ENCODE measurements at places on chromosomes 3 and 15. TPM values are rescaled to one million over a fixed set of nuclear protein-coding genes. Genes with fewer than 3 reads are reported as not detected.

GRCh38 chr15:91866371-91866905 lies 12.9 kb downstream of the SLCO3A1 start:
- no peak for DNase-seq
- peaks cover 29% of the 10 kb centered on the region for H3K4me1 ChIP-seq
- no peak overlapping the region for H3K4me3 ChIP-seq
- H3K27me3 ChIP-seq, result no peaks in the 10 kb centered on the region
- no peaks in the 10 kb centered on the region for H3K36me3 ChIP-seq
- peak overlapping the region; percentile 83 for H3K27ac ChIP-seq

- no peak overlapping the region for H3K27ac ChIP-seq
- no peaks in the 10 kb centered on the region for H3K36me3 ChIP-seq
- H3K4me3 ChIP-seq, result no peak overlapping the region
- no peak for DNase-seq
Observed at GRCh38 chr15:57686657-57687056, 19.9 kb upstream of the POLR2M start.

DNA sequence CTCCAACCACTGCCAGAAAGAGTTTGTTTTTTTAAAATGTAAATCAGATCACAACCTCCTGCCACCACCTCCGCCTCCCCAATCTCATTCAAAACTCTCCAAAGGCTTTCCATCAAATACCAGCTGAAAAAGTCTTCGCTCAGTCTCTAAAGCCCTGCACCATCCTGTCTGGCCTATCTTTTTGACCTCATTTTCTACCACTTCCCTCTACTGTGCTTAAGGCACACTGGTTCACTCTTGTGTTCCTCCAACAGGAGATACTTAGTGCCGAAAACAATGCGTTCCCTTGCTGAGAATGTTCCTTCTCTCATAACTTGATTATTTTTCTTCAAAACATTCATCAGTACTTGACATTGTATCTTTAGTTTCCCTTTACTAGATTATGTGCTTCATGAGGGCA lies 3.5 kb downstream of the BTBD1 start:
- peaks cover 29% of the 10 kb centered on the region for H3K4me1 ChIP-seq
- no peaks in the 10 kb centered on the region for H3K27me3 ChIP-seq
- DNase-seq, result no peak
- no peaks in the 10 kb centered on the region for H3K36me3 ChIP-seq
- no peak overlapping the region for H3K4me3 ChIP-seq

DNA sequence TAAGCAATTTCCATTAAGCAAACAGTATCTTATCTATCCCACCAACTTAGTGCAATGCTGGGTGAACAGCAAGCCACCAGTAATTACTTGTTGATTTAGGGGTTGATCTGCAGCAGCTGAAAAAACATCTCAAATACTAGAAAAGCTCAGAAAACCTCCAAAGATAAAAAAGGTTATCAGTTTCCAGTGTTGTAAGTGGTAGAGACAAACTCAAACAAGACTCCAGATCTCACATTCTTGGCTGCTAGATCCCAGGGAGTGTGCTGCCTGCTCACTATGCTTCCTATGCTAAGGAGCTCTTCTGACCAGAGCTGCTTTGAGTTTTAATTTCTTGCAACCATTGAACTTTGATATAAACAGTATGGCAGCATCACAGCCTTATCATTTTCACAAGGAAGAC lies 11.3 kb downstream of the B3GALNT1 start:
- DNase-seq, result no peak
- H3K36me3 ChIP-seq, result no peaks in the 10 kb centered on the region
- no peaks in the 10 kb centered on the region for H3K27me3 ChIP-seq
- H3K4me3 ChIP-seq, result no peak overlapping the region

DNA sequence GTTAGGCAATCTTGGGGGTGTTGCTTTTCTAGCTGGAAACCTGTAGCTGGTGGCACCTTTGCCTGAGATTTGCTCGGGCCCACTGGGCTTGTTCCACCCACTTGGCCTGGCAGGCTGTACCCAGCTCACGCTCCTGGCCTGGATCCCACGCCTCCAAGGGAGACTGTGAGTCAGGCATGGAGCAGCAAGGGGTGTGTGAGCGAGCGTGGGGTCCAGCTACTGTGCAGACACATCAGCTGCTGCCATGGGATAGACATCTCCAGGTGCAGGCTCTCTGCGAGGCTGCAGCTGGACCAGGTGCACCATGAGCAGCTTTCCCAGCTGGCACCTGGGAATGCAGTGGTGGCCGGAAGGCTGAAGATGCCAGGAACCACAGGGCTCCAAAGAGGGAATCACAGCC lies 36.0 kb downstream of the NR1D2 start:
- H3K27me3 ChIP-seq, result no peaks in the 10 kb centered on the region
- peaks cover 8% of the 10 kb centered on the region for H3K4me1 ChIP-seq
- no peak overlapping the region for H3K4me3 ChIP-seq
- no peak for DNase-seq
- H3K27ac ChIP-seq, result no peak overlapping the region

DNA sequence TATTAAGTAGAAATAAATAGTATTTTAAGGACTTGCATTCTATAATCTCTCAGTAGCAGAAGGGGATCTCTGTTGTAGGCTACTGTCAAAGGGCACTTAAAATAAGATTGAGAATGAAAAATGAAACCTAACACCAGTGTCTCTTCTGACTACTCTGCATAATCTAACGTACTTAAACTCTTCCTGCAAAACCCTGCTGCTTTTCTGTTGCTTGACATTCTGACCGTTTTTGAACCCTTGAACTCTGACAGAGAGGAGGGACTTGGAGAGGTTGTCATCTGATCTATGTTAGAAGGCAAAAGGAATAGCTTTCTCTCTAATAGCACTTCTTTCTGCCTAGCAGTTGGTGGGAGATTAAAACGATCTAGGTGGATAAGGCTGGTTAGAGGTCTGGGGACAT lies 204.6 kb downstream of the ZIC1 start:
- H3K36me3 ChIP-seq, result no peaks in the 10 kb centered on the region
- DNase-seq, result peak; percentile 37
- no peaks in the 10 kb centered on the region for H3K27me3 ChIP-seq
- H3K27ac ChIP-seq, result no peak overlapping the region

IL1RAP gene
- total RNA-seq, result 14.7 TPM

DLEC1 gene
- total RNA-seq, result 0.29 TPM

ELL3 gene
- total RNA-seq, result 3.6 TPM

HCN4 gene
- not detected for total RNA-seq

SLC24A5 gene
- not detected for total RNA-seq

Data from osteoblast (primary cell).